Activated T-cell treated with anti-CD3 and anti-CD28 coated beads for 4 hours (primary cell): ENCODE measurements at places on chromosomes 7 and 10.

DNA sequence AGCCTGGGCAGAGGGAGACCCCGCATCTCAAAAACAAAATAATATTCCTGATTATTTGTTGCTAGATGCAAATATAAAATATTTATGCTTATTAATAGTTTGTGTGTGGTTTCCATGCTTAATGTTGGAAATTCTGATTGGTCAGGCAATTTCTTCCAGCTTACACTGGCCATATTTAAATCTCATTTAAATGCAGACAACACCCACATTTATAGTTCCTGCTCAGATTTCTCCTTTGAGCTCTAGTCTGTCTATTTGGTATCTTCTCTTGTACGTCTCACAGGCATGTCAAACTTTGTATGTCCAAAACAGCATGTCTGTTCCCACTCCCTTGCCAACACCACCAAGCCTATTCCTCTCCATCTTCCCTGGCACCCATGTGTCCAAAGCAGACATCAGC is 52.5 kb downstream of the FKBP9 start:
- no peak for DNase-seq

GRCh38 chr7:134515569-134516468 is 11.5 kb upstream of the AKR1B10 start:
- DNase-seq = no peak

GRCh38 chr7:150405584-150406311 is 26.6 kb downstream of the ZNF775 start:
- DNase-seq = peak; percentile 8

- DNase-seq = no peak
These were observed 6.2 kb downstream of the NIPSNAP2 start for GRCh38 chr7:55970561-55970960.

DNA sequence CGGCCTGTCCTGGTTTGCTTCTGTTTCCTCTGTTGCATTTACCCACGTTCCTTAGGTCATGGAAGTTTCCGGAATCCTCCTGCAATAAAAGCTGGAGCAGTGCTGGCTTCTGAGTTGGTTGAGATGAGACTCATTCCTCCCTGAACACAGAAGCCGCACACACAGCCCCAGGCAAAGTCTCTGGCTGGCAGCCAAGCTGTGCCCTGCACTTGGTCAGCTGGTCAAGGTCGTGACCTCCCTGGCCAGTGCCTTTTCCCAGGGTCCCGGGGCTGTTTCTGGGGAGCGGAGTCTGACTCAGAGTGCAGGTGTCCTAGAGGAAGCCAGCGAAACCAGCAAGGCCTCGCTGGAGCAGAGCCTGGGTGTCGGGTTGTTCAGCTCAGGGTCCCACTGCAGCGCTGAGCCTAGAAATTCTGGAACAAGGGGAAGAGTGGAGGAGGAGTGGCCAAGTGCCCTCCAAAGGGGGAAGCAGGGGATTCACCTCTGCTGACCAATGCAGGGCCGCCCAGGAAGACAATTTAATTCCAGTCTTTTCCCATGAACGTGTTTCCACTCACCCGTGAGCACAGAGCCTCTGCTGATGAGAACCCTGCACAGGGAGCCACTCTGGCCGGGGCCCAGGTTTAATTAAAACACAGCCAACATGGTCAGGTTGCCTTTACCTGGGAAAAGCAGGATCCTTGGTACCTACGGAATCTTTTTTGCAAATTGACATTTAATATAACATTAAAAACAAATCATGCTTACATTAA is 245.5 kb upstream of the PPP2R2D start:
- no peak for DNase-seq

DNA sequence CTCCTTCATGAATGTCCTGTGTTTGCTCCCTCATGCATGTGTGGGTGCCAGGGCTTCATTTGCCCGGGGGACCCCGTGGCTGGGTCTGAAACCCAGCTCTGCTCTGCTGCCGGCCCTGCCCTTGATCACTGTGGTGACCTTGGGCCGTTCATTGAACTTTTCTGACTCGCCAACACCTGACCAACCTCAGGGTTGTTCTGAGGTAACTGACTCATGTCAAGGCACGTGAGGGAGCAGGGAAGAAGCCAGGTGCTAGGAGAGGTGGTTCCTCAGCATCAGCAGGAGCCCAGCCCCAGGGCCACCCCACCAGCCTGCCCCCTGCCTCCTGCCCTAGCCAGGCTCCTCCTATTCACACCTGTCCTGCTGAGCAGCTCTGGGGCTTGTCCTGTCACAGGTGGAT is 47.9 kb downstream of the TBATA start:
- DNase-seq = no peak

- no peak for DNase-seq
These were observed 98.4 kb downstream of the PIP4K2A start for GRCh38 chr10:22615819-22616499.

GRCh38 chr7:65962033-65962432 is 20.0 kb downstream of the GUSB start:
- no peak for DNase-seq

DNA sequence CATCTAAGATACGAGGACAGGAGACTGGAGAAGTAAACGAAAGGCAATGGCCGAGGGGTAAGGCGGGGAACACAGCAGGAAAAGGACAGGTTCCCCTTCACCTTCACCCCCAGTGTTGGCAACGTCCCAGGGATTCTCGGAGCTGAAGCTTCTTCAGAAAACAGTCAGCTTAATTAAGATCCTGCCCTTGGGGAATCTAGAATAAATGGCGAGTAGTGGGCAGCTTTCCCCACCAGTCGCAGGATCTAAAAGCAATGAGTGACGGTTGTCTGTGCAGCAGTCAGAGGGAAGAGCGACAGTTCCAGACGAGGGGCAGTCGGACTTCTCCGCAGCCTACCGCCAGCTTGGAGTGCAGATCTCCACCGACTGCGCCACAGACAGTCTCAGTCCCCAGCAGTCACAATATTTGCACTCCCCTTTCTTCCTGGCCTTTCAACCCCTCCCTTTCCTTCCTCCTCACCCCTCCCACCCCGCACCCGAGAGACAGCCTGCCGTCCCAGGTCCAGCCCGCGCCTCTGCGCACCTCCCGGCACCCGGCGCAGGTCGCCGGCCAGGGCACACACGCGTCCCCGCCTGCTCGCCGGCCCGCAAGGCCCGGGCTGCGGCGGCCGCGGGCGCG is 10.9 kb upstream of the SP8 start:
- no peak for DNase-seq

DNA sequence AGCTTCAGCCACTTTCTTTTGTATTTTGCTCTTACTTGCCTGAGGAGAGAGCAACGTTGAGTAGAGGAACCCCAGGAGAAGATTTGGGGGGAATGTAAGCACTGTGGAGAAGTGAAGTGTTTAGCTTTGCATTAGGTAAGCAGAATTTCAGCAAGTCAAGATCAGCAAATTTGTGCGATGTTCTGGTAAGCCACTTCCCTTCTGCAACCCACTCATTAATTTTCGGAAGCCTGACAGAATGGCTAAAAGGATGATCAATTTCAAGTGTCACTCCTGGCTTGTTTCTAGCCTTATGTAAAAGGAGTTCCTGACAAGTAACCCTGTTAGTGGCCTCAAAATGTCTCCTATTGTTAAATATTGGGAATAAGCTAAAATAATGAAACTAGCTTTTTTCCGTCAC is 48.5 kb upstream of the NXPH1 start:
- no peak for DNase-seq

DNA sequence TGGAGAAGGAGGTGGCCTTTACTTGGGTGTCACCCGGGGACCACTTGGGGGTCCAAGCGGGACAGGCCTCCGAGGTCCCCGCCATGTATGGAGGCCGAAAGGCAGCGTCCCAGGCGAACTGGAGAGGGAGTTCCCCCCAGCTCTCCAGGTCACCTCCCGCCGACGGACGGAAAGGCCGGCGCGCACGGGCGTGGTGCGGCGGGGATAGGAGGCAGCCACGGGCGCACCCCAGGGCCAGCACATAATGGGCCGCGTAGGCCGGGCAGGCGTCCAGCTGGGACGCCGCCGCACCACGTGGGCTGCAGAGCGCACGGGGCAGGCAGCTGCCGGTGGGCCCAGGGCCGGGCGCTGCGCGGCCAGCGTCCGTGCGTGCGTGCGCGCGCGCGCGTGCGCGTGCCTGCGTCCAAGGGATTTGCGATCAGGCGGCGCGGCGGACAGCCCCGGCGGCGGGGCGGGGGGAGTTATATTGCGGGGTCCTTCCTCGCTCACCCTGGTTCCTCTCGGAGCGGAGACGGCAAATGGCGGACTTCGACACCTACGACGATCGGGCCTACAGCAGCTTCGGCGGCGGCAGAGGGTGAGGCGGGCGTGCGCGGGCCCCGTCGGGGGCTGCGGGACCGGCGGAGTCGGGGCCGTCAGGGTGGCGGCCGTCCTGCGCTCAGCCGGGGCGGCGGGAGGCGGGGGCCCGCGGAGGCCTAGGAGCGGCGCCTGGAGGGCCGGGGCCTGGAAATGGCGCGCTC is at the start of gene EIF4H:
Gene EIF4H (plus strand): TSS at position 491 of the 740 bp plus-strand sequence. CDS start 28 bp downstream, at position 519.
- peak; percentile 93 for DNase-seq

DNA sequence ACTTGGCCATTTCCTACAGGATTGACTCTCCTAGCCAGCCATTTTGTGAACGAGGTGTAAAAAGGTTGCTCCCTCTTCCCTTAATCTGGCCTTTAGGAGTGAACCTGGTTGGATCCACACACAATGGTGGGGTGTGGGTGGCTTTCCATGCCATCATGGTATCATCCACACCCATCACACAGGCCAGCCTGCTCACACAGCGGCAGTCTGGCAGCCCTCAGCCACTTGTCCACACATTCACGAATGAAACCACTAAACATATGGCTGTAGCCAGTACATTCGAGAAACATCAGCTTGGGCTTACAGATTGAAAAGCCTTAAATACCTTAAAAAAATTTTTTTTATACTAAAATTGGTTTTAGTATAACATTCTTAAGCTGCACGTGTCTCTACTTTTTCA is 31.9 kb downstream of the NEUROD6 start:
- DNase-seq = no peak

DNA sequence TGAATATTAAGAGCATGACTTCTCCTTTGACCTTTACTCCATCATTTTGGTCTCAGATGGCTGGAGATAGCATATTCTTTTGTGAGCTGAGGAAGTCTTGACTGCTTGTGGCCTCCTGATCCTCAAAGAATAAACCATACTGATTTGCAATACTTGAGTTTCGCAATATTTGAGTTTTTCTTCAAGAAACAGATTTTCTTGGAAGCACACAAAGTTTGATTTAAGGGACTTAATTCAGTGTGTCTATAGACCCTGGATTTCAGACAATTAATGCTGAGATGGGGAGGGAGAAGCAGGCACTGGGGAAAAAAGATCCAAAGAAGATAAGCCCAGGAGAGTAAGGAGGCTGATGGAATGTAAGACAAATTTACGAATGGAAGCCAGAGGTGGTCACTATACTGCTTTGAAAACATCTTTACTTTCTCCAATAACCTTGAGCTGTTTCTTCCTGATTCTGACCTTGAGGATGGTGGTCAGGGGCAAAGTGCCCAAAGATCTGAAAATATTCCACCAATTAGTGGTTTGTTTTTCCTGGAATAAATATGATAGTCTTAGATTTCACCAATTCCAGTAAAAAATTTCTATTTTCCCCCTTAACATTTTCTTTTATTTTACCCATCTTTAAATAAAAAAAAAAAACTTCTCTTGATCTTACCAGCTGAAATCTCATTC is 7.5 kb downstream of the EPDR1 start:
- no peak for DNase-seq

GRCh38 chr7:12713625-12714378 is 26.4 kb downstream of the ARL4A start:
- no peak for DNase-seq

DNA sequence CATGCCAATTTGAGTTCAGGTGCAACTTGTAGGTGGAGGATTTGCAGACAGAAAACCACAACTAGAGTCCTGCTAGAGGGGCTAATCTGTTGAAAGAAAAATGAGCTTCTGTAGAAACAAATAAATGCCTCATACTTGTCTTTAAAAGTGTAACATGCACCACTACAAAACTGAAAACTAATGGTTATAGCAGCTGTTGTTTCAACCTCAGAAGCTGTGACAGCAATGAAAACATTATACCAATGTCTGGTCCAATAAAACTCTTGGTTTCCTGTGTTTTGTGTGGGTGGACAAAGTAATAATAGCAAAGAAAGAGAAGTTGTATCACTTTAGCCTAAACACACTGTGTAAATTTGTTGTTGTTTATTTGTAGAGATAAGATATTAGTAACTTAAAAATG is 3.4 kb upstream of the PPP1R9A start:
- no peak for DNase-seq

- no peak for DNase-seq
These were observed 4.0 kb upstream of the LEP start for GRCh38 chr7:128236924-128237586.

- no peak for DNase-seq
These were observed 407.8 kb downstream of the NXPH1 start for GRCh38 chr7:8841171-8841570.

DNA sequence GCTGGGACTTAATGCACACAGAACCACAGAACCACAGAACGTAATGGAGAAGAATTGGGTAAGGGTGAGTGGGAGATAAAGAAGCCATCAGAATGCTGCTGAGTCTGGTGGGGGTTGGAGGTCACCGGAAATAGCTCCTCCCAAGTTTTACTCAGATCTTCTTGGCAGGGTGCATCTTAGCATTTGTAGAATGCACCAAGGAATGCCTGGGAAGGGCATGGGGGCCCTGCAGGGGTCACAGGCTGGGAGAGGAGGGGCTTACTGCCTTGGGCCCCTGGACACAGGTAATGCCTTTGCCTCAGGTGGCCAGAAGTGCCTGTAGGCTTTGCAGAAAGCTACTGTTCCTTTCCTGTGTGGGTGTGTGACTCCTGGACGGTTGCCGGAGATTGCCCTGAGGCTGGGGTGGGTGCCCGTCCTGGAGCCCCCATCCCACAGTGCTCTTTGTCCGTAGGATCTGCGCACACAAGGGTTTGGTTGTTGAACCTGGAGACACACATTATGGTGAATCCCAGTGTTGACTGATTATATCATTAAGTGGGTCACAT is 55.1 kb downstream of the MGMT start:
- DNase-seq = no peak

DNA sequence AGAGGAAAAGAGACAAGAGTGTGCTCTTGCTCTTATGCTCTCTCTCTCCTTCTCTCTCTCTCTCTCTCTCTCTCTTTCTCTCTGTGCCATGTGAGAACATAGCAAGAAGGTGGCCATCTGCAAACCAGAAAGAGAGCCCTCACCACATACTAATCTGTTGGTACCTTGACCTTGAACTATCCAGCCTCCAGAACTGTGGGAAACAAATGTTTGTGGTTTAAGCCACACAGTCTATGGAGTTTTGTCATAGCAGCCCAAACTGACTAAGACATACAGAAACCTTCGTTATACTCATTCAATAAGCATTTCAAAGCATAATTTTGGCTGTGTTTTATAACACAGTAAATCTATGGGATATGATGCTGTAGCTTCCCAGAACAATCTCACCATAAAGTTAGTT is 56.4 kb upstream of the PLPP4 start:
- no peak for DNase-seq

- no peak for DNase-seq
These were observed 262.8 kb upstream of the KLF14 start for GRCh38 chr7:130996833-130997231.

DNA sequence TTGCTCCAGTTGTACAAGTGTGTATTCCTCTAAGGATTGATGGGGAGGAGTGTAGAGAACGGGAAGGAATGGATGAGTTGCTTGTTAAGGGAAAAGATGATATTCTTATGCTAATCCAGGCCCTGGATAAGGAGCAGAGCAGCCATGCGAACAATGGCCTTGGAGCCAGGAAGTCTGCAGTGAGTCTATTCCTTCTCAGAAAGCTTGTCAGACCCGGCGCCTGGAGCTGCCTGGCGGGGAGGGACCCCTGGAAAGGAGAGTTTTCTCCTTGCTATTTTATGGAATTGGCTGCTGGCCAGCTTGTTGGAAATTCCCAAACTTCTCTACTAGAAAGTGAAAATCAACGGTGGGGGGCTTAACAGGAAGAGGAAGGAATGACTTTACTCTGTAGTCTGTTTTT is 89.1 kb downstream of the MMRN2 start:
- no peak for DNase-seq
